ENCODE measurements at places on chromosomes 7 and 10.

- no peak for DNase-seq
These were observed 139.3 kb downstream of the SLC25A13 start for GRCh38 chr7:96182424-96183158.

DNA sequence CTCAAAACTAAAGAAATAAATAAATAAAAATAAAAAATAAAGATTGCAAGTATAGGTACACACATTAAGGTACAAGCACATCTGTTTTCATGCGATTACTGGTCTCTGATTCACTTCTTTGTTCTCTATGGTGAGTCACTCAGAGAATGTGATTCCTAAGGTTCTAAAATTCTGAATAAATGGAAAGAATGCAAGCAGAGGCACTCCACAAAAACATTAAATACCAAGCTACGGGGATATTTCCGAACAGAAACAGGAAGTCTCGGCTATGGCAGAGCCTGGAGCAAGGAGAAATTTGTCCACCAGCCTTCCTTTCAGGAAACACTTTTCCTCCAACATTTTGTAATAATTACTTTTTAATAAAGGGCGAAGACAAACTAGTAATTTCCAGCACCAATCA, 1.4 kb downstream of the VOPP1 start:
- no peak for DNase-seq

DNA sequence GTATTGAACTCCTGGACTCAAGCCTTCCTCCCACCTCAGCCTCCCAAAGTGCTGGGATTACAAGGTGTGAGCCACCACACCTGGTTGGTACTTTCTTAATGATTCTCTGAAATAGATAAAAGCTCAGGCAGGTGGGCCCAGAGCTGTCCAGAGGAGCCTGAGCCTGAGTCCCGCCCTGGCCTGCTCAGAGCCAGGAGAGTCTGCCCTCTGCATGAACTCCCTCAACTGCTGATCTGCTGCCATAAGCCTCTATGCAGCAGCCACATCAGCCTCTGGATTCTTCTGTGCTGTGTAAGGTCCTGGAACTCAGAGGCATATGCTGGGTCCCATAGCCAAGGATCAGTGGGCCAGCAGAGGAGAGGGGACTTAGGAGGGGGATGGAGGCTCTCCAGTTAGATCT, 23.1 kb upstream of the DDIT4 start:
- DNase-seq: no peak

- DNase-seq: no peak
These were observed 304.4 kb downstream of the ZEB1 start for GRCh38 chr10:31623466-31623865.

DNA sequence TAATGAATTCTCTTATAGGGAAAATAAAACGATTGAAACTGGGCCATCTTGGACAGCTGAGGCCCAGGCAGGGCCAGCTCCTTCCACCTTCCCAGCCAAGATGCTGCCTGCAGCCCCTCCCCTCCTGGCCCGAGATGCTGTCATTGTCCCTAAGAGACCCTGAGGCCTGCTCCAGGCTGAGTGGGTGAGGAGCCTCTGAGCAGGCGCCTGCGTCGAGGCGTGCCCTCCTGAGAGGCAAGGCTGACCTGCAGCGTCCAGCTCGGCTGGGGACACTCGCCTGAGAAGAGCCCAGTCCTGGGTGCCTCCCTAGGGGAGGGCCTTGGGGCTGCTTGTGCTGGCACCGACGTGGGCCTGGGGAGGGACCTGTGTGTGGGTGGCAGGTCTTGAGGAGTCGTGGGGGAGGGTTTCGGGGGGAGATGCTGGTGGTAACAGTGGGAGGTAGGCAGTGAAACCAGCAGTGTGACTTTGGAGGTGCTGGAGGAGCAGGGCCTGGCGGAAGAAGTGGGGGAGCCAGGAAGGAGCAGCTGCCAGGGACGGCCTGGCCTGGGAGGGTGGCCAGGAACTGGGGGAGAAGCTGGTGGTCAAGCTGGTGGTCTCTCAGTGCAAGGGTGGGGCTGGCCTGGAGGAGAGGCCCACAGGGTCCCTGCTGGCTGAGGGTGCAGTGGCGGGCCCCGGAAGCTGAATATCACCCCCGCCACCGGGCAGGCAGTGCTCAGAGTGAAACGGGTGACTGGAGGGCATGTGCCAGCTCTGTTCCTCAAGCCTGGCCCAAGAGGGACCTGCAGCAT, 7.9 kb downstream of the GPR146 start:
- DNase-seq: no peak

GRCh38 chr10:121154846-121155245, 303.7 kb downstream of the WDR11 start:
- no peak for DNase-seq

DNA sequence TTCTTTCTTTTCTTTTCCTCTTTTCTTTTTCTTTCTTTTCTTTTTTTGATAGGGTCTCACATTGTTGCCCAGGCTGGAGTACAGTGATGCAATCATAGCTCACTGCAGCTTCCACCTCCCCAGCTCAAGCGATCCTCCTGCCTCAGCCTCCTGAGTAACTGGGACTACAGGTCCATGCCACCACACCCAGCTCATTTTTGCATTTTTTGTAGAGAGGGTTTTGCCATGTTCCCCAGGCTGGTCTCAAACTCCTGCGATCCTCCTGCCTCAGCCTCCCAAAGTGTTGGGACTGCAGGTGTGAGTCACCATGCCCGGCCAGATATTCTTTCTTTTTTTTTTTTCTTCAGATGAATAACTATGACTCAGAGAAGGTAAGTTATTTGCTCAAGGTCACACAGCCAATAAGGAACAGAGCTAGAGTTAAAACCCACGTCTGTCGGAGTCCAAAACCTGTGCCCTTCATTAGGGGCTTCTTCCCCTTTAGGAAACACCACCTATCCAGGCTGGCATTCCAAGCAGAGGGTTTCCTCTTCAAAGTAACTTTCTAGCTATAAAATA, 28.1 kb upstream of the DNMBP start:
- no peak for DNase-seq

- no peak for DNase-seq
These were observed 7.8 kb downstream of the ICA1 start for GRCh38 chr7:8254215-8254614.

- no peak for DNase-seq
These were observed 18.0 kb upstream of the FGL2 start for GRCh38 chr7:77217474-77218185.

All from DND-41 (cell line).